Activated CD4-positive, alpha-beta memory T cell treated with anti-CD3 and anti-CD28 coated beads, Interleukin-2, amount 10 ng/mL, durations not matched to agents 7 days and 5 days (primary cell): ENCODE measurements at places on chromosomes 16 and 17.

GRCh38 chr17:7204828-7205461 is 14.7 kb downstream of the DLG4 start:
- DNase-seq: peak; percentile 93

DNA sequence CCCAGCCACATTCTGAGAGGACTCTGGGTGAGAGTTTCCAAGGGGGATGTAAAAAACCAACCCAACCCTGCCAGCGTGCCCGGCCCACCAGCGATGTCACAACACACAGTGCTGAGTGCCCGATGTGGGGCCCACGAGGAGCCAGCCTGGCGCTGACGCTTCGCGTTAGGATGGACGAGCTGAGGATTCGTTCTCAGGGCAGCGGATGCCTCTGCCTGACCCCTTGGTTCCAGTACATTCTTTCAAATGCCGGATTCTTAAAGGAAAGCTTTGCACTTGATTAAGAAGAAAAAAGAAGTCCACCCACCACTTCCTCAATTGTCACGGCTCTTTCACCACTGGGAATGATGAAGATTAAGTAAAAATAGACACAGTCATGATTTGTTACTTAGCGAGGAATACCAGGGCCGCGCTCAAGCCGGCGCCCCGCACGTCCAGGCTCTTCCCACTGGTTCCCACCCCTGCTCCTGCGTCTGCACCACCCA is 79.4 kb downstream of the IRF8 start:
- DNase-seq: no peak

DNA sequence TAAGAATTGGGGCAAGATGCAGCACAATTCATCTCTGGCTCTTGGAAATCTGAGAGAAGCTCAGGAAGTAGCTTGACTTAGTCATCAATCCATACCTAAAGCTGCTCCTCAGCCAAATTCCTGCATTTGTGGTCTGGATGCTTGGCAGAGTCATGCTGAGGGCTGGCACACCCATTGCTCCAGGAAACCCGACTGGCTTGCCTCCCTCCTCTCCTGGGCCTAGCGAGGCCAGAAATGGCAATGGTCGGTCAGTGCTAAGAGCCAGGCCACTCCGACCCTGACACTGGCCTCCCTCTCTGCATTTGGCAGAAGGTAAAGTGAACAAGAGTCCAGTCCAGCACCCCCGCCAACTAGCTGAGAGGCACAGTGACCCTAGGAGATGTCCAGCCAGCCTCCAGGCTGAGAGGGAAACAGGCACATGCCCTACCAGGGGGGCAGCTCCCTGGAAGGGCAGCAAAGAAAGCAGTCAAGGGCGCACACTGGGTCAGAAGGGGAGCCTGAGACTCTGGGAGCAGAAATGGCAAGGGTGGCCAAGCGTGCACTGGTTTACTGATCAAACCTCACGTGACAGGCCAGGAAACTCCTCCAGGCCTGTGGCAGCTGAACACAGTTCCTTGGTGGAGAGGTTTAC is 10.0 kb downstream of the POLDIP2 start:
- DNase-seq: no peak

DNA sequence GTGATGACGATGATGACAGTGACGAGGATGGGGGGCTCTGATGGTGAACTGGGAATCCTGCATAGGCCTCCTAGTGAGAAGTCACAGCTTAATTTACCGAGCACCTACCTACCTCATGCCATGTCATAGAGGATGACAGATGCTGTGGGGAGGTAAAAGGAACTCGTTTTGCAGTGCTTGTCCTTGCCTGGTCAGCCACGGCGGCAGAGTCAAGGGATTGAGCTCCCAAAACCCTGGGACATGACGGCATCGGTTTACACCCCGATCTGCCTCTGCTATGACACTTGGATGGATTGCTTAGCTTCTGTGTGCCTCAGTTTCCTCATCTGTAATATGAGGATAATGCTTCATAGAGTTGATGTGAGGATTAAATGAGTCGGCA is 103.2 kb downstream of the NTN1 start:
- DNase-seq: no peak

GRCh38 chr16:15822957-15823356 is 33.9 kb downstream of the MYH11 start:
- DNase-seq: no peak

GRCh38 chr16:4846503-4846900 is 586 bp downstream of the GLYR1 start:
- DNase-seq: peak; percentile 45

GRCh38 chr17:41483531-41483930 is 2.6 kb upstream of the KRT35 start:
- no peak for DNase-seq

DNA sequence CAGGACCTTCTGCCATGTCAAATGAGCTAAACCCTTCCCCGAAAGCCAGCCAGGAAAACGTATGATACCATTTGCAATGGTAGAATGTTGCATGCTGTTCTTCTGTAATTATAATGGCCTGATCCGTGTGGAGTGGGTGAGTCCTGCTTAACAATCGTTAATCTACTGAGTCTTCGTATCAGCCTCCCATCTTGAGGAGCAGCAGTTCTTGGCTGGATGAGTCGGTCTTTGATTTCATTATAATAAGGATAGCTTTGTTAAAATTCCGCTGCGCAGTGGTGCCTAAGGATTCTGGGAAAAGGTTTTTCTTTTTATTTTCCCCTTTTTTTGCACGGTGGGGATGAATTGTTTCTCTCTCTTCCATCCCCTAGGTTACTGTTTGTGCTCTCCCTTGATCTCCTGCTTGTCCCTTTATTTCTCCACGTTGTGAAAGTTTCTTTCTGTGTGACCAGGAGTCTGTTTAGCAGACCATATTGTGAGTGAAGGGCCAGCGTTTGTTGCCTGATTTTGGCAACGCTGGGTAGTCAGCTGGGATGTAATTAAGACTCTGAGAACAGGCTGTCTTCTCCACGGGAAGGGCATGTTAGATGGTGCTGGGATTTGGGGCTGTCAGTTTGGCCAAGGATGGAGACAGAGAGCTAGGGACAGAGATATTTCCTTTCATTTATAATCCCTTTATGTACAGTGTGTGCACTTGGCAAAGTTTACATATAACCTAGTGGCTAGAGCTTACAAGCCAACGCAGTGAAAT is 263.0 kb downstream of the FTO start:
- no peak for DNase-seq
